Prostate gland (tissue), 2 donors: ENCODE measurements at places on chromosomes 5 and 9.

- DNase-seq, result no peak
Measured at GRCh38 chr9:90309809-90310520, 332.7 kb downstream of the DIRAS2 start.

GRCh38 chr5:96037128-96037527 is 75.5 kb upstream of the ELL2 start:
- no peak for DNase-seq

GRCh38 chr5:148791334-148791667 is 35.1 kb upstream of the ADRB2 start:
- DNase-seq, result no peak

GRCh38 chr9:132005899-132006298 is 73.8 kb downstream of the MED27 start:
- DNase-seq, result no peak

DNA sequence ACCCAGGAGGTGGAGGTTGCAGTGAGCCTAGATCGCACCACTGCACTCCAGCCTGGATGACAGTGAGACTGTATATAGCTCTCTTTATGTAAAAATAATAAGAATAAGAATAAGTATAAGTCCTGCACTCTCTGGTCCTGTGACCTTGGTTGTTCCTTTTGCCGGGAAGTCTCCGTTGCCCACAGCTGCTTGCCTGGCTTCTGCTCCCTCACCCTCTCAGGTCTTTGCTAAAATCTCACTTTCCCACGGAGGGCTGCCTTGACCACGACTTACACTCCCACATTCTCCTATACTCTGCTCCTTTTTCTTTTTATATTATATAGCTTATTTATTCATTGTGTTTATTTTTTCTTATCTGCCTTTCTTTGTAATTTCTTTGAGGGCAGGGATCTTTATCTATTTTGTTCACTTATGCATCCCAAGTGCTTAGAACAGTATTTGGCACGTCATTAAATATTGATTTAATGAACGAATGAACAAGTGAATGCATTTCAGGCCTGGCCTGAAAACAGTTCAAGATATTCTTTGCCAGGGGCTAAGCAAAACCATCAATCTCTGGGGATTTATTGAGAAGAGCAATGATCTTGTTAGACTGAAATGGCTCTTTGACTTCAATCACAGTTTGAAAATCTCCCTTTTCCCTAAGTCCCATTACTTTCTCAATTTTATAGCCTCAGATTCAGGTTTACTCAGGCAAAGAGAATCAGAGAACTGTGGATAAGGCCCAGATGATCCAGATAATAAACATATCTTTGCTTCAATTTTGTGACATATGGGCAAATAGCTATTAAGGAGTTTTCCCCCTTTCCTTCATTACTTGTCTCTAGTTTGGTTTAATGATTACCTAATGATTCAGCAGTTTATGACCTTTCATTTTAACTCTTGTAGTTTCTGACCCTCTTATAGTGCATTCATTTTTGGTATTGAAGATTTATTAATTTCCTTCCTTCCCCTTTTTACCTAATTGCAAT is 60.8 kb upstream of the TMC1 start:
- no peak for DNase-seq

GRCh38 chr9:17556935-17557334 is 21.9 kb upstream of the SH3GL2 start:
- no peak for DNase-seq

GRCh38 chr9:125513668-125514413 is 193.2 kb downstream of the MAPKAP1 start:
- DNase-seq, result peak; percentile 40

DNA sequence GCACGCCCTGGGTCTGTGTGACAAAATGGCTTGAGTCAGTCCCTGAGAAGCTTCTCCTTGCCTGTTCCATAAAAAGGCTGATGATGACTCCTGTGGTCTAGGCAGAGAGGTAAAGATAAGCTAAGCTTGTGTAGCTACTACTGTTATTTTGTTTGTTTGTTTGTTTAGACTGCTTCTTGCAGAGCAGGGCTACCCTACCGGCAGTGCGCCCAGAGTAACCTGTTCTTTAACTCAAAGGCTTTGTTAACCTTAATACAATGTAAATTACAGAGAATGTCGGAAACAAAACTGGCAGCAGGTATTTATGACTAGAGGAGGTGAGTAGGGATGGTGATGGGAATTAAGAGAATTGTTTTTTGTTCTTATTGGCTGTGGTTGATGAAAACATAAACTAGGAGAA is 87.6 kb downstream of the F2RL2 start:
- no peak for DNase-seq

DNA sequence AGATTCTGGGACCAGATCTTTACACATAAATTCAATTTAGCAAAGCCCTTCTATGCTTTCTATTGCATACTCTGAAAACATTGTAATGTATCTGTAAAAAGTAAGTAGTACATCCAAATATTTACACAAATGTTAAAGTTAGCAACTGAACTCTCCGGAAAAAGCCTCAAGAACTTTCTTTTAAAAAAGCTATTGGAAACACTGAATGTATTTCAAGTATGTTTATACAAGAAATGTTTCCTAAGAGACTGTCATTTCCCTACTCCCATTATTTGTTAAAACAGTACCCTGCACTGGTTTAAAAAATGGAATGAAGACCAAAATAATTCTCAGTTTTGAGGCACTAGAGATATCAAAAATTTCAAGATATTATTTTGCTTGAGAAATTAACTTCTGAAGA is 44.8 kb upstream of the TRIM36 start:
- no peak for DNase-seq
